ENCODE measurements at places on chromosomes 4 and X.
A peak's percentile ranks its signal among the peaks of the same experiment; 100 is the strongest.

GRCh38 chr4:158588777-158589176 is 67.1 kb downstream of the RXFP1 start:
- no peak for DNase-seq

GRCh38 chrX:17944833-17945497 is 83.9 kb upstream of the RAI2 start:
- DNase-seq = peak; percentile 23

DNA sequence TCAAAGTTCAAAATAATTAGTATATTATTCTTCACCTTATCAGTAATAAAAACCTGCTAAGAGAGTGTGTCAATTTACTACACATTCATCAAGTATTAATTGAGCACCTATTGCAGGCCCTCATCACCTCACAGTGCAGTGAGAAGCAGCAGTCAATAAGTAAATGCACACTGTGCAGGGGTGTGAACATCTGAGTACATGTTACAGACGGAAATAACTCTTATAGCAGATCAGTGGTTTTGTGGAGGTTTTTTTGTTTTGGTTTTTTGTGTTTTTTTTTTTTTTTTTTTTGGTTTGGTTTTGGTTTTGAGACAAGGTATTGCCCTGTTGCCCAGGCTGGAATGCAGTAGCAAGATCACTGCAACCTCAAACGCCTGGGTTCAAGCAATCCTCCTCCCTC is 20.3 kb downstream of the KLF3 start:
- DNase-seq = no peak

DNA sequence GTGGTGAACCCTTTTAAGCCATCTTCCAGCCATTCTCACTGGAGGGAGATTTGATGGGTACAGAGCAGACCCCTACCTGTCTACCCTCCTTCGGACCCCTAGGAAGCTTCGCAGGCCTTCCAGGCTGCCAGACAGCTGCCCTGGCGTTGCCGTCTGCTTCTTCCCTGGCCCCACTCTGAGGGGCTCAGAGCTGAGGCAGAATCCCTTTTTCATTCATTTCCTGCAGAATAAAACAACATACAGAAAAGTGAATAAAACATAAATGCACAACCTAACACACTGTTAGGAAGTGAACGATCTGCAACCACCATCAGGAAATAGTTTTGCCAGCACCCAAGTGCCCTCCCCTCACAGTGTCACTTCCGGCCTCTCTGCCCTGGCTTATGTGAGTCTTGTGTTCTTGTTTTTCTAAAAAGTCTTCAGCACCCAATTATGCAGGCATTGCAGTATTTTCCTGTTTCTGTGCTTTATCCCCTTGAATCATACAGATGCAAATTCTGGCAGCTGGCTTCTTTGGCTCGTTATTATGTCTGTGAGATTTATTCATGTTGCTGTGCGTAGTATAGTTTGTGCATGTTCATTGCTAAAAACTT is 5.6 kb upstream of the ADD1 start:
- peak; percentile 63 for DNase-seq

DNA sequence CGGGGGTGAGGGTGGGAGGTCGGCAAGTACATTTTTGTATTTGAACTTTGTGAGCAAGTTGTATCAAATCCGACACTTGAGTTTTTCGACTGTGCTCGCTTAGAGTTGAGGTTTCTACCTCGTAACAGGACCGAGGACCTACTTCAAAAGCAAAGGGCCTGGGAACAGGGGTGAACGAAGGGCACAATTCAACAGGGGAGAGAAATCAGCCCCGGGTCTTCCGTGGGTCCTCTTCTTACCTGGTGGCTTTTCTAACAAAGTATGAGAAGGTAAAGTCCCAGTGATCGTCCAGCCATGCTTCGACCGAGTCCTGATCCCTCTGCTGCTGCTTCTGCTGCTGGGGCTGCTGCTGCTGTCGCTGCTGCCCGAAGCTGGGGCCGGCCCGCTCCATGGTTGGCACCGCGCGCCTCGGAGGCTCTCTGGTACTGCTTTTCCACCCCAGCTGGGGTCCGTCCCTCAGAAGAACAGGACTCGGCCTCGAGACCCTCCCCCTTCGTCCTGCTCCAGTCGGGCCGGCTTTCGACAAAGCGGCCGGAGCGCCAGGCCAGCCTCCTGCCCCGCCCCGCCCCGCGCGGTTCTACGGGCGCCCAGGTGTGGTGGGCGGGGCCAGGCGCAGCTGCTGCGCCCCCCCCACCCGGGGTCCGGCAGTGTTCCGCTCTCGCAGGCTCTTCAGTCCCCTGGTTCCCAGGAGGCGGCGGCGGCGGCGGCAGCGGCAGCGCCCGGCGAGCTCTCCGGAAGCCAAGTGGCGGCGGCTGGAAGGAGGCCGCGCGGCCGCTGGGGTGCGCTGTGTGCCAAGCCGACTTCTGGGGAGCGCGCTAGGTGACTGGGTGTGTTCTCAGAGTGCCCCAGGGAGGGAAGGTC is at the start of gene PDE5A:
Gene PDE5A (minus strand): TSS at position 524 of the 861 bp plus-strand sequence. CDS start 133 bp downstream, at position 391.
- DNase-seq = peak; percentile 79

DNA sequence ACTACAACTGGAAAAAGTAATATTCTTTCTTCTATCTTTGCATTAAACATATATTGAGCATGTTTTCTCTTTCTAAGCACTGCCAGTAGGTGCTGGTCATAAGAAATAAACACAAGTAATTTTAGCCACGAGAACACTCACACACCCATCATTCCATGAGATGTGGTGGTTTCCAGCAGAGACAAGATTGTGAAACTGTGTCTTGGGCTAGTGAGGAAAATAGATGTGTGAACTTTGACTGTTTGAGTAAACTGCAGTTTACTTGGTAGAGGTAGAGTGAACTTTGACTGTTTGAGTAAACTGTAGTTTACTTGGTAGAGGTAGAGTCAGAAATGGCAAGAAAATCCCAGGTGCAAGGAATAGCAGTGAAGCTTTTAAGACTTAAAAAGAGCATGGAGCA is 300.9 kb upstream of the HS3ST1 start:
- no peak for DNase-seq

DNA sequence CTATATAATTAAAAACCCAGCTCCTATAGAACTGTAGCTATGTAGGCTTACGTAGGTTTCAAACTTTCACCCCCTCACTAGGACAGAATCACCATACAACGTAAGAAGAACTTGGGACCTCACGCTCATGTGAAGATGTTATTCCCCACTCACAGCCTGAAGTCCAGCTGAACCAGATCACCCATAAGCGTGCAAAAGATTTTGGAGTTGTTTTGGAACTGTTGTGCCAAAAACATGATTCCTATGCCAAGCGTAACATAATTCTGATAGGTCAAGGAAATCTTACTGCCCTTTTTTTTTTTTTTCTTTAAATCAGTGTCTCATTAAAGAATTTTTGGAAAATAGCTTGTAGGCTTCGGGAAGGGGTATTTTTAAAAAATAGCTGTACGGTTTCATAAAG is 57.0 kb downstream of the LCORL start:
- DNase-seq = no peak

- DNase-seq = no peak
Observed at GRCh38 chrX:118181030-118181429, 64.4 kb upstream of the KLHL13 start.

DNA sequence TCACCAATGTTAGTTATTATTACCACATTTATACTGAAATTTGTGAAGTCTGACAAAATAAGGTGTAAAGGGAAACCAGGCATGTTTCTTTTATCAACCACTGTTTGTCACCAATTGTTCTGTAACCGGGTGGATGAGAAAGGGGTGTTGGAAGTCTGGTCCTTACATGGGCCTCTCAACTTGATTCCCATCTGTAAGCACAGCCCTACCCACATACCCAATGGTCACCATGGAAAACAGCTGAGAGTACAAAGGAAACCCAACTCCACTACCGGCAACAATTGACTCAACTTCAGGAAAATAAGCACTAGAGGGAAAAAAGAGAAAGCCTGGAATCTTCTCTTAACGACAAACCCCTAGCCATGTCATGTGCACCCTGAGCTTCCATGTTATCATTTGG is 70.8 kb upstream of the PTCHD1 start:
- no peak for DNase-seq

DNA sequence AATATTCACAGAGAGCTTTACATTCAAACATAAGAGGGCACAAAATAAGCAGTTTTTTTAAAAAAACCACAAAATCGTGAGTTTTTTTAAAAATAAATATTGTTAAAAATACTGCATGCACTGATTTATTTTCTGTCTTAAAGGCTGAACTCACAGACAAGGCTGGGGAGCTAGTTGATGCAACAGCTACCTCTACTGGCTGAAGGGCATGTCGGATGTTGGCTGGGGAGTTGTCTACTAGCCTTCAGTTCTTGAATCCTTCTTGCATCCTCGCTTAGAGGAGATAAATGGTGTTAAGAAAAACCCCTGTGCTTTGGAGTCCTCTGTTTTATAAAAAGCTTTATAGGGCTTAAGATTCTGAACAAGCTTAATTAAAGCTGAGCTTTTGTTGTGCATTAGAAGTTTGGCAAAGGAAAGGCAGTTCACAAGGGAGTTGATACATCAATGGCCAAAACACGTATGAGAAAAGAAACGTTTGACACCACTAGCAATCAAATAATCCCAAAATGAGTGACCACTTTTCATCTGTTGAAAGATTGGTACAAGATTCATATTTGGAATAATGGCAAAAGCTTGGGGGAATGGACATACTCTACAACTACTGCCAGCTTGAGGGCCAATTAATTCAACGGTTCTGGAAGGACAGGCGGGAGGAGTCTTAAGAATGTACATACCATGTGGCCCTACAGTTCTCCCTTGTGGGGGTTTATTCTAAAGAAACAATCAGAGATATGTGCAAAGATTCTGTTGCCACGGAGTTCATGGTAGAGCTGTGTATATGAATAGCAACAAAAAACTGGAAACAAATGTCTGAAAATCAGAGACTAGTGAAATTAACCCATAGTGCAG is 94.7 kb downstream of the SEL1L3 start:
- DNase-seq = peak; percentile 57

GRCh38 chr4:7738458-7739076 is 201.1 kb downstream of the AFAP1 start:
- no peak for DNase-seq

- DNase-seq = no peak
Observed at GRCh38 chr4:13857397-13857796, 229.9 kb upstream of the BOD1L1 start.

GRCh38 chr4:78558410-78558809 is 6.8 kb downstream of the ANXA3 start:
- DNase-seq = no peak

DNA sequence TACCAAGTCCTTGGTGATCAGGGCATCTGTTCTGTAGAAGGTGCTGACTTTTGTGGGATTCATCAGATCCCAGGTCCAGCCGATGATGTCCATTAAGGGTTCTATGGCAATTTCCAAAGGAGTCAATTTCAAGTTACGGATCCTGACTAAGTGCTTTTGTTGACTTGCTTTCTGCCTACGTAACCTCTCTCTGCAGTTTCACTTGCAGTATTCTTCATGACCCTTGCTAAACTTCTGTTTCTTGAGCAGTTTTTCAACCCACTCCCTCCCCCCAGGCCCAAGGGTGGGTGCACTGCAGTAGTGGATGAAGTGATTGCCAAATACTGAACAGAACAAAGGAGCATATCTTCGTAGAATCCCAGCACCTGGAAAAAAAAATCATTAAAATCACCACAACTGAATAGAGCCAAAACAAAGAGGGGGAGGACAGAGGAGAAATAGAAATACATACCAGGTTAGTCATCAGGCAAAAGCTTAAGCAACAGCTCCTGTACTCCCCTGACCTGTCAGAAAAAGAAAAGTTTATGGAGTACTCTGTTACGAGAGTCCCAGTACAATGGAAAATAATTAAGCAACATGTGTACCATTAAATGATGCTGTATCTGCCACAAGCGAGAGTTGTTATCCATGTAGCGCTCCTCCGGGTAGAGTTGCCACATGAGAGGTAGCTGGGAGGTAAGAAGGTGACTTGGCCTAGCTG is 5.8 kb downstream of the CMC4 start:
- peak; percentile 45 for DNase-seq

DNA sequence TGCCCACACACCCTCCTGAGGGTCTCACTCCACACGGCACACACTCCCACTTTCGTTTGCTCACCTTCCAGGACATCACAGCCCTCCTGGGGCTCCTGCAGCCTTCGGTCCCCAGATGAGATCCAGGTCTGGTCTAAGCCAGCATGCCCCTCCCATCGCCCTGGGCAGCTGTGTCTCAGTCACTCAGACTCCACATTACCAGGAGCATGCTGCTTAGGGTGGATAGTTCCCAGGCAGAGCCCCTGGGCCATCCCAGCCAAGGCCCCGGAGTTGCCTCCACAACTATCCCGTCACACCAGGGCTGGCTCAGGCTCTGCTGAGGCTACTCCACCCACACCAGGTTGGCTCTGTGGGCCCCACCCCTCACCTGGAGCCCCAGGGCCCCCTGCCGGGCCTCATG is 50.4 kb upstream of the PSAPL1 start:
- no peak for DNase-seq

- no peak for DNase-seq
Observed at GRCh38 chr4:3449047-3449573, 7.3 kb downstream of the HGFAC start.

DNA sequence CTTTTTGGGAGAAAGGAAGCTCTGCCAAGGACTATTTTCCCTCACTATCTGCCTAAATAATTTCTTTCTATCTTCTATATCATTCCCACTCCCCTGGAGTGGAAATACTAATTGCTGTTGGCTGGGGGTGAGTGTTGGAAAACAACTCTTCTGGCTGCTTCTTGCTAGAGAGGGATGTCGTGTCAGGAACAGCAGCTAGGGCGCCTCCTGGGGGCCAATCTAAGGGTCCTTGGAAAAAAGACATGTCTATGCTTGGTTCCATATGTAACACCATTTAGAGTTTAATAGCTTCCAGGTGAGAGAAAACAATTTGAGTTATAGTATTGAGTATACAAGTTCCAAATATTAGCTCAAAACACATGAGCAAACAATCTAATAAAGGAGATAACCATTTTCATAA is 111.3 kb downstream of the MAGEE1 start:
- DNase-seq = no peak

DNA sequence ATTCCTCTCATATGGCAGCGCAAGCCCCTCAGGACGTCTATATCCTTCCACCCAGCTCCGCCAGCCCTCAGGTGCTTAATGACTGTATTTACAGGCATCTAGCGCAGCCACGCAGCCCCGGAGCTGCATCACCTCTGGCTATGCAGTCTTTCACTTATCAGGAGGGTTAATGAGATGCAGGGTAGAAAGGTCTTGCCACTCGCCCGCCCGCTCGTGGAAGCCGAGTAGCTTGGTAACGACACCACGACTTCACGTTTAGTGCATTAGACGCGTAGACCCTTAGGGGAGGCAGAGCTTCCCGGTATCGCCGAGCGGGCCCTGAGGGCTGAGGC is 1.5 kb upstream of the SLC16A2 start:
- DNase-seq = no peak

DNA sequence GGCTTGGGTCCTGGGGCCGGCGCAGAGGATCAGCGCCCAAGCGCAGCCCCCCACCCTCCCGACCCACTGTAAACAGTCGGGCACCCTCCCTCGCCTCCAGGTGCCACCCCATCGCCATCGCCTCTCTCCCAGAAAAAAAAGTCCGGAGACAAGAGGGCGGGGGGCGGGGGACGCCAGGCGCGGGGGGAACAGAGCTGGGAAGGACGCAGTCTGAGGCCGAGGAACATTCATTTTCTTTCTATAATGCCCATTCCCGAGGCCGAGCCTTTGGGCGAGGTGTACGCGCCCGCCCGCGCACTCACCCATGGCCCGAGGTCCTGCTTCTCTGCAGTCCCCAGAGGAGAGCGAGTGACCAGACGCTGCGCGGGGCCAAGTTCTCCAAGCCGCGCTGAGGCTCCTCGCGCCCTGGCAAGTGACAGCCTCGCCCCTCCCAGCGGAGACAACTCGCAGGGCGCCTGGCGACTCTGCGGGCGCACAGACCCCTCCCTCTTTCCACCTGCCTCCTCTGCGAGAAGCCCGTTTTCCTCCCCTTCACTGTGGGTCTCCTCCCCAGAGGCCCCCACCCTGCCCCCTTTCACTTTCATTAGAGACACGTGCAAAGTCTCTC is 63.5 kb upstream of the WDR17 start:
- peak; percentile 19 for DNase-seq

Measured in suppressor macrophage treated with lipopolysaccharide for 4 hours (primary cell).